ENCODE measurements at places on chromosomes 11 and 22. TPM values are rescaled to one million over a fixed set of nuclear protein-coding genes. Genes with fewer than 3 reads are reported as not detected.

- no peak overlapping the region for H3K4me3 ChIP-seq
- H3K27ac ChIP-seq, result no peak overlapping the region
- DNase-seq, result no peak
- H3K36me3 ChIP-seq, result no peaks in the 10 kb centered on the region
These were observed 2.9 kb downstream of the IL18 start for GRCh38 chr11:112161012-112161411.

GRCh38 chr11:118081241-118081958 is 4.5 kb downstream of the TMPRSS4 start:
- peak overlapping the region; percentile 20 for H3K27ac ChIP-seq
- H3K27me3 ChIP-seq, result no peaks in the 10 kb centered on the region
- no peak for DNase-seq

DNA sequence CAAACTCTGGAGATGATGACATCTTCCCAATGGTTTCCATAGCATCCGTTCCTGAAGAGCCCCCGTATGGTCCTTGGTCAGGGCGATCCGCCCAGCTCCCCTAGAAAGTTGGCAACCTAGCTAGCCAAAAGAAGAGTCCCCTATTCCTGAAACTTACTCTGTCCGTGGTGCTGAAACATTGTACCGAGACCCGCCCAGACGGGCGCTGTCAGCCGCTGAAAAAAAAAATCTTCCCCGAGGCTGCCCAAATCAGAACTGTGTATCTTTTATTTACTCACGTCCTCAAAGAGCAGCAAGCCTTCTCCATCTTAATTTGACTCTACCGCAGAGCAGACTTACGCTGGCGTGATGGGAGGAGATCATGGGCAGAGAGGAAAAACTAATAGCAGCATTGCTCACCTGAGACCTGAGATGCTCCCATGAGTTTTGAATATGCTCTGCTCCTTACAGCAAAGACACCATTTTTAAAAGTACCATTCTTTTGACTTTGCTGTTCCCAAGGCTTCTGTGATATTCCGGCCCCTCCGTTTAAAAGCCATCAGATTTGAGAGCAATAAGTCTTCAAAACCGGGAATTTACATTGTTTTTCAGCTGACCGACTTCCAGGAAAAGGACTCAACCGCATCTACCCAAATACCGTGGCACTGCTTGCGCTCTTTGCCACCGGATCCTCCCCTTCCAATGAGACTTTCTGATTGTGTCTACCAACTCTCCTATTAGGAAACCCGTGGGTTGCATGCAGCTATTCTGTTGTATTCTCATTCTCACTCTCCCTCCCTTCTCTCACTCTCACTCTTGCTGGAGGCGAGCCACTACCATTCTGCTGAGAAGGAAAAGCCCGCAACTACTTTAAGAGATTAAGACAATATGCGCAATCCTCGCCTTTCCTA is at the start of gene SLC17A6:
SLC17A6 (plus strand) TSS at position 786 of the 890 bp plus-strand sequence. CDS start 153 bp downstream, outside the sequence.
- peak within 1 kb of the TSS; percentile 74 for H3K27ac ChIP-seq
- peaks cover 49% of the 10 kb centered on the region for H3K27me3 ChIP-seq
- peaks cover 73% of the 10 kb centered on the region for H3K4me1 ChIP-seq
- peak within 1 kb of the TSS; percentile 78 for H3K4me3 ChIP-seq
- H3K36me3 ChIP-seq, result no peaks in the 10 kb centered on the region
- peak; percentile 55 for DNase-seq

DNA sequence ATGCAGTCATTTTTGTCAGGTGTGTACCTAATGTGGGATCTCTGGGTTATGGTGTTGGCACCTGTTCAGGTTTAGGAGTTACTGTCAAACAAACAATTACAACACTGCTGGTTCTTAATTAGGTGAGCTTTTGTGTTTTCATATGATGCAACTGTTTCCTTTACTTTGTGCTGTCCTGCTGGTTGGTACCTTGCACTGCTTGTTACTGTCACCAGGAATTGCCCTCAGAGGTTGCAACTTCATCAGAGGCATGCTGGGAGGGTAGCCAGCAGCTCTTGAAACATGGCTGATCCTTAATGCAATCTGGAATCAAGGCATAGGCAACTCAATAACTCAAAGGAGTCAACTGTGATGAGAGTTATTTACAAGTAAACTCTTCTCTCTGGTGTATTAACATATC is 400.3 kb downstream of the MIAT start:
- H3K36me3 ChIP-seq, result no peaks in the 10 kb centered on the region
- H3K27me3 ChIP-seq, result no peaks in the 10 kb centered on the region
- DNase-seq, result no peak
- H3K4me1 ChIP-seq, result peaks cover 13% of the 10 kb centered on the region

DNA sequence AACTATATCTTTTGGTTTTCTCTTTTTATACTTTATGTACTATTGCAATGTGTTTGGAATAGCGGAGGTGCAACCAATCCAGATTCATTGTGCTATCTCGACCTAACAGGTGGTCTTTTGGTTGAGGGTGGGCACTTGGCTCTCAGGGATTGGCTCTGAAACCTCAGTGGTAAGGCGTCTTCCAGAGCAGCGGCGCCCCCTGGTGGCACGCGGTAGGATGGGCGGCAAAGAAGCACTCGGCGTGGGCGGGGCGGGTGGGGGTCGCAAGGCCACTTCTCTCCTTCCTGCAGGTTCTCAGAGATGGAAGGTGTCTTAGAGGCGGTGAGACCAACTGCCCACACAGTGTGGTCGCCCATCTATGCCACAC is 19.2 kb upstream of the PLET1 start:
- DNase-seq, result peak; percentile 83
- H3K36me3 ChIP-seq, result no peaks in the 10 kb centered on the region
- H3K27me3 ChIP-seq, result no peaks in the 10 kb centered on the region
- H3K4me1 ChIP-seq, result peaks cover 20% of the 10 kb centered on the region
- no peak overlapping the region for H3K27ac ChIP-seq
- H3K4me3 ChIP-seq, result peak overlapping the region; percentile 83

- no peaks in the 10 kb centered on the region for H3K27me3 ChIP-seq
- peaks cover 38% of the 10 kb centered on the region for H3K4me1 ChIP-seq
- no peak overlapping the region for H3K4me3 ChIP-seq
- no peak for DNase-seq
- H3K27ac ChIP-seq, result no peak overlapping the region
- no peaks in the 10 kb centered on the region for H3K36me3 ChIP-seq
These were observed 55.7 kb downstream of the PTPRJ start for GRCh38 chr11:48036011-48036410.

- no peak for DNase-seq
- no peak overlapping the region for H3K27ac ChIP-seq
- no peaks in the 10 kb centered on the region for H3K27me3 ChIP-seq
- H3K4me1 ChIP-seq, result peaks cover 21% of the 10 kb centered on the region
- H3K4me3 ChIP-seq, result no peak overlapping the region
These were observed 249.8 kb upstream of the BLID start for GRCh38 chr11:122365610-122366360.

DNA sequence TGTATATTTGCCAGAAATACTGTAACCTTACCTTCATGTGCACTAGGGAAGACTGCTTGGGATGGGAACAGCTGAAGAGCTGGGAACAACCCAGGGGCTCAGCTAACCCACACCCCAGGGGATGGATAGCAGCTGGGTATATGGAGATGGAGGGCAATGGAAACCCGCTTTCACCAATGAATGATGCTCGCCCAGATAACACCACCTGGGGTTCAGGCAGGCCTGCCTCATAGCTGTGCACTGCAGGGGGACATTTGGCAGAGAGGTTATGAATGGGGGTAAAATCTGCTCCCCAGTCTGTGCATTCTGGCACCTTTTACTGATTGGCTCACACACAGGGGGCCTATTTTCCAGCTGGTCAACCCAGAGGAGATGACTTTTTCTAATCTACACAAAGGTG is 170.7 kb downstream of the CHST1 start:
- no peak overlapping the region for H3K4me3 ChIP-seq
- no peaks in the 10 kb centered on the region for H3K36me3 ChIP-seq
- no peak overlapping the region for H3K27ac ChIP-seq
- H3K27me3 ChIP-seq, result peaks cover 6% of the 10 kb centered on the region
- no peaks in the 10 kb centered on the region for H3K4me1 ChIP-seq

- DNase-seq, result no peak
- H3K36me3 ChIP-seq, result peaks cover 15% of the 10 kb centered on the region
- no peak overlapping the region for H3K4me3 ChIP-seq
- peaks cover 36% of the 10 kb centered on the region for H3K4me1 ChIP-seq
- H3K27ac ChIP-seq, result peak overlapping the region; percentile 76
These were observed 11.9 kb downstream of the IPO7 start for GRCh38 chr11:9396310-9396709.

DNA sequence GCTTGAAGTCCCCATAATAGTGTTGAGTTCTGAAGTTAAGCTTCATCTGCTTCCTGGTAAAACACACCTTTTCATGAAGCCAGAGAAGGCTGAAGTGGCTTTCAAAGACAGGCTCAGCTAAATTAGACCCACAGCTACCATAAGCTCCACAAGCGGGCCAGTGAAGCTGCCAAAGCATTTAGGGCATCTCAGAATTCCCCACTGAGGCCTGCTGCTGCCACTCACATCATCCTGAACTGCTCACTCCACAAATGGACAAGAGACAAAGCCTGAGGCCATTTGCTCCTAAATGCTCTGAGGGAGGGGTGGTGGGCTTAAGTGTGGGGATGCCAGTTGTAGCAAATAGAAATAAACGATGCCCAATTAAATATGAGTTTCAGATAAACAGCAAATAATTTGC is 14.6 kb downstream of the CCDC83 start:
- DNase-seq, result no peak
- H3K27ac ChIP-seq, result no peak overlapping the region
- H3K36me3 ChIP-seq, result no peaks in the 10 kb centered on the region
- no peak overlapping the region for H3K4me3 ChIP-seq

DNA sequence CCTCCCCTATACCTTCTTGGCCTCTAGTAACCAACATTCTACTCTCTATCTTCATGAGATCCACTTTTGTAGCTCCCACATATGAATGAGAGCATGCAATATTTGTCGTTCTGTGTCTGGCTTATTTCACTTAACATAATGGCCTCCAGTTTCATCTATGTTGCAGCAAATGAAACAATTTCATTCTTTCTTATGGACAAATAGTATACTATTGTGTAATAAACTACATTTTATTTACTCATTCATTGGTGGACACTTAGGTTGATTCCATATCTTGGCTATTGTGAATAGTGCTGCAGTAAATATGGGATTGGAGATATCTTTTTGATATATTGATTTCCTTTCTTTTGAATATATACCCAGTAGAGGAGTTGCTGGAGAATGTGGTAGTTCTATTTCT is 151.1 kb downstream of the JRKL start:
- H3K4me1 ChIP-seq, result peaks cover 2% of the 10 kb centered on the region
- H3K36me3 ChIP-seq, result no peaks in the 10 kb centered on the region
- H3K27ac ChIP-seq, result no peak overlapping the region
- H3K4me3 ChIP-seq, result no peak overlapping the region
- H3K27me3 ChIP-seq, result no peaks in the 10 kb centered on the region

The OR51T1 gene
- not detected for total RNA-seq

DNA sequence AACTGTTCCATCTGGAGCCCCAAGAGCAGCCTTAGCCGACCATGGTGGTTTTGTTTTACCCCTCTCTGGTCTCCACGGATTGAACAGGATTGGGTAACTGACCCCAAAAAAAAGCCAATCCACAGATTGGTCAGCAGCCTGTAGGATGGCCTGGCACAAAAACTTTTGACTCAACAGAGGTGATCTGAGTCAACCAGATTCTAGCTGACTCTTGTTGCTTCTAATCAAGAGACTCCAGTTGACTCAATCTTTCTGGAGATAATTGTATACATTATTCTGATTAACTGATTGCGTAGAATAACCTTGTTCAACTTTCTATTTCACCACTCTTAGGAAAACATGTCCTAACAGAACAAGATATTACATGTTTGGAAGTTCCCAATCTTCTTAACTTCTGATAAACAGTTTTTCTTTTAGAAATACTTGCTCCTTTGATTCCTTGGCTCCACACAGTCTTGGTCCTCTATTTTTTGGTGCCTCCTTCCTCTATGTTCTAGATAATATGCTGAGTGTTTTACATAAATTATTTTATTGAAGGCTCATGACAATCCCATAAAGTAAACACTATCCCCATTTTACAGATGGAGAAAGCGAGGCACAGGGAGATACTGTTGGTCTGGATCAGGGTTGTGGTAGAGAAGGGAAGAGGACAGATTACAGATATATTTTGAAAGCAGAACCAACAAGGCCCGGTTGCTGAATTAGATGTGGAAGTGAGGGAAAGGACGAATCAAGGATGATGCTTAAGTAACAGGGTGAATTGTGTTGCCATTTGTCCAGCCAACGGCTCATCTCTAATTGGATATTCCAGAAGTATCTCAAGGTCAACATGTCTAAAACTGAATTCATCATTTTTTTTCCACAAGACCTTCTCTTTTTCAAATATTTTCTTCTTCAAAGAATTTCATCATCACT is 11.5 kb upstream of the ZC3H12C start:
- H3K4me1 ChIP-seq, result peaks cover 15% of the 10 kb centered on the region
- H3K27me3 ChIP-seq, result no peaks in the 10 kb centered on the region
- DNase-seq, result no peak

- no peaks in the 10 kb centered on the region for H3K4me1 ChIP-seq
- H3K27ac ChIP-seq, result no peak overlapping the region
- H3K36me3 ChIP-seq, result peaks cover 10% of the 10 kb centered on the region
- no peak overlapping the region for H3K4me3 ChIP-seq
These were observed 16.2 kb upstream of the SHANK3 start for GRCh38 chr22:50656122-50657070.

GRCh38 chr11:64298966-64299846 is 952 bp upstream of the CATSPERZ start:
- peaks cover 78% of the 10 kb centered on the region for H3K27me3 ChIP-seq
- H3K4me1 ChIP-seq, result peaks cover 17% of the 10 kb centered on the region
- peak; percentile 33 for DNase-seq
- H3K36me3 ChIP-seq, result no peaks in the 10 kb centered on the region
- peak overlapping the region; percentile 82 for H3K4me3 ChIP-seq

- peak overlapping the region; percentile 34 for H3K27ac ChIP-seq
- peaks cover 67% of the 10 kb centered on the region for H3K4me1 ChIP-seq
- H3K4me3 ChIP-seq, result peak overlapping the region; percentile 42
- peak; percentile 31 for DNase-seq
These were observed 51.8 kb downstream of the MN1 start for GRCh38 chr22:27749597-27750225.

GRCh38 chr11:67302571-67303131 is 679 bp upstream of the SSH3 start:
- H3K4me1 ChIP-seq, result peaks cover 11% of the 10 kb centered on the region
- peak overlapping the region; percentile 74 for H3K4me3 ChIP-seq
- H3K36me3 ChIP-seq, result peaks cover 12% of the 10 kb centered on the region
- H3K27me3 ChIP-seq, result peaks cover 4% of the 10 kb centered on the region
- H3K27ac ChIP-seq, result peak overlapping the region; percentile 57
- DNase-seq, result peak; percentile 67

The NXPE1 gene
- total RNA-seq, result not detected

GRCh38 chr22:33114565-33114964 is 56.4 kb upstream of the SYN3 start:
- H3K4me3 ChIP-seq, result no peak overlapping the region
- no peak for DNase-seq
- H3K36me3 ChIP-seq, result no peaks in the 10 kb centered on the region

The BATF2 gene
- 3.2 TPM for total RNA-seq

- no peak overlapping the region for H3K27ac ChIP-seq
- no peaks in the 10 kb centered on the region for H3K36me3 ChIP-seq
- H3K4me1 ChIP-seq, result peaks cover 72% of the 10 kb centered on the region
- H3K27me3 ChIP-seq, result peaks cover 4% of the 10 kb centered on the region
- no peak for DNase-seq
These were observed 6.7 kb downstream of the USP2 start for GRCh38 chr11:119374632-119375336.

Data from WTC11 (cell line).